ENCODE measurements at places on chromosomes 5 and 9.

- no peak for DNase-seq
Measured at GRCh38 chr9:109538346-109538745, 40.2 kb upstream of the PTPN3 start.

- no peak for DNase-seq
Measured at GRCh38 chr9:121383715-121384114, 13.7 kb upstream of the STOM start.

- no peak for DNase-seq
Measured at GRCh38 chr5:93793159-93793781, 51.9 kb upstream of the POU5F2 start.

- DNase-seq = no peak
Measured at GRCh38 chr5:122435761-122436160, 123.7 kb downstream of the SNCAIP start.

DNA sequence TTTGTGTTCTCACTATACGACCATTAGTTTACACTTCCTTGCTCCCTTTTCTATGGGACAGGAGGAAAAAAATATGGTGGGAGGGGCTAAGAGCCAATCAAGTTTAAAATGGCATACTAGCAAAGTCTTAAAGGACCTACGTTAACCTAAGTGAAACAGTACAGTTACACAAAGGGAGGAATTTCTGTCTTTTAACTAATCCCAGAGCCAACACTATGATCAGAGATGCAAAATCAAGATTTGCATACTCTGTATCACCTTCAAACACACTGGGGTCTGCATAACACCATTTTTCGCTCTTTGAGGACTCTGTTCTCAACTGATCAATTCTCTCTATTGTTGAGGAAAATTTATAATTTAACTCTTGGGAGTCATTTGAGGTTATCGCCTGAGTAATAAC, 49.8 kb downstream of the ALDH1A1 start:
- DNase-seq = no peak

DNA sequence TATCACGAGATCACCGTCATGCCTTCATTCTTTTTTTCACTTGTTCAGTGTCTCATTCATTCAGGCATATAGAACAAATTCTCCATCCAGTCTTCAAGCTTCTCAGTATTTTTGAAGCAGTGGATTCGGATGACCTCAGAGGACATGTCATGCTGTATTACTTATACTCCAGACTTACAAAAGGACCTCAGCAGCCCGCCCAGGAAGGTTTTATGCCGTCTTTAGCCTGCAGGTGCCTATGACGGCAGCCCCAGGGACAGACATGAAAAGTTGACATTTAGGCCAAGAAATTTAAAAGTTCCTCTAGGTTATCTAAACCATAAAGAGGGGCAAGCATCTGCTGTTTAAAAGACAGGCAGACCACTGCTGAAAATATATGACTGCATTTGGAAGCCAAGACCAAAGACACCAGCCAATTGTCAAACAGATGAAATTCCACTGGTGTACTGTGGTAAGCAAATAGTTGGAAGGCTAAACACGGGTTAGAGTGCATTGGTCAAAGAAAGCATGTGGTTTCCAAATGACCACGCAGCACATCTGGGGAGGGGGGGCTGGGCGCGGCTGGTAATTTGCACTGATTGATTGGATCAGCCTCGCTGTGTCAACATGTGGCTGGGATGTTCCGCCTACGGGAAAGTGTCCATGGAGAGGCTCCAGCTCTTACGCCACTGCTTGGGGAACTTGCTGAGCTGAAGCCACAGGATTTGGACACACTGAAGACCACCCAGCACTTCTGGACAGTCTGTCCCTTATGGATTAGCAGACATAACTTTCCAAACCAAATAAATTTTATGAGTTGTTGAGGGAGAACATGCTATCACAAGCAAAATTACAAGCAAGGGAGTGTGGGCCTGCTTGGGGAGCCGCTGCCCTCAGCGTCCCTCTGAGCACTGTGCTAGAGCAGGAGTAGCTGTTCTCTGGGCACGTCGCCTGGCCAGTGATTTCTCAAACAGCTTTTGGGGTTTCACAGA, 173.6 kb downstream of the FANCC start:
- DNase-seq = no peak

GRCh38 chr5:139637438-139638089, 10.6 kb upstream of the CXXC5 start:
- no peak for DNase-seq

GRCh38 chr9:13061390-13061789, 218.1 kb downstream of the MPDZ start:
- no peak for DNase-seq

DNA sequence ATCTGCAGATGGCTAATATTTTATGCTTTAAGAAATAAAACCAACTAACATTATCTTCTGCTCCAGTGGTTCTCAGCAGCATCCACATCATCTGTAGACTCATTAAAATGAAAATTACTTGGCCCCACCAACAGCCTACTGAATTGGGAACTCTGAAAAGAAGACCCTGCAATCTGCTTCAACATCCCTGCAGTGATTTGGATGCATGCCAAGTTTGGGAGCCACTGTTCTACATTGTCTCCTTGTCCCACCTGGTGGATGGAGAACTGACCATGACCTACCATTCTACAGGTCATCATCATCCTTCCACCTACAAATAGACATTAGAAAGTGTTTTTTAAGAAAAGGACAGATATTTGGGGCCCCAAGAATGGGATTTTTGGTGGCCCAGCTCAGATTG, 71.1 kb downstream of the ACER2 start:
- DNase-seq = no peak

- no peak for DNase-seq
Measured at GRCh38 chr5:93600409-93601070, 17.5 kb downstream of the NR2F1 start.

GRCh38 chr9:34437006-34437925, 21.1 kb downstream of the FAM219A start:
- DNase-seq = peak; percentile 77

DNA sequence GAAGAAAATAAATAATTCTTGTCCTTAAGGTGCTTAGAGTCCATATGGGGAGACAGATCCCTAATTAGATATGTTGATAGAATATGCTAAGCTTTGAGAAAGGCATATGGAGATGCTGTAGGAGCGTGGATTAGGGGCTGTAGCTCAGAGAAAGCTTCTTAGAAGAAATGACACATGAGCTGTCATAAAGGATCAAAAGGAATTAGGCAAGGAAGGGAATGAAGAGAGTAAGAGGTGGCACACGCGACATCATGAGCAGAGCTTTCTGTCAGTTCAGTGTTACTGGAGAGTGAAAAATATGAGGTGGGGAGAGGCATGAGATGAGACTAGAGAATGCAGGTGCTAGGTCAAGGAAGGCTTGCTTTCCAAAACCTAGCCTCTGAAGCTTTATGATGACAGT, 118.6 kb downstream of the KIAA0825 start:
- DNase-seq = no peak

GRCh38 chr9:93665128-93665636, 88.8 kb downstream of the PHF2 start:
- DNase-seq = no peak

GRCh38 chr9:69987457-69987856, 56.2 kb upstream of the MAMDC2 start:
- no peak for DNase-seq

DNA sequence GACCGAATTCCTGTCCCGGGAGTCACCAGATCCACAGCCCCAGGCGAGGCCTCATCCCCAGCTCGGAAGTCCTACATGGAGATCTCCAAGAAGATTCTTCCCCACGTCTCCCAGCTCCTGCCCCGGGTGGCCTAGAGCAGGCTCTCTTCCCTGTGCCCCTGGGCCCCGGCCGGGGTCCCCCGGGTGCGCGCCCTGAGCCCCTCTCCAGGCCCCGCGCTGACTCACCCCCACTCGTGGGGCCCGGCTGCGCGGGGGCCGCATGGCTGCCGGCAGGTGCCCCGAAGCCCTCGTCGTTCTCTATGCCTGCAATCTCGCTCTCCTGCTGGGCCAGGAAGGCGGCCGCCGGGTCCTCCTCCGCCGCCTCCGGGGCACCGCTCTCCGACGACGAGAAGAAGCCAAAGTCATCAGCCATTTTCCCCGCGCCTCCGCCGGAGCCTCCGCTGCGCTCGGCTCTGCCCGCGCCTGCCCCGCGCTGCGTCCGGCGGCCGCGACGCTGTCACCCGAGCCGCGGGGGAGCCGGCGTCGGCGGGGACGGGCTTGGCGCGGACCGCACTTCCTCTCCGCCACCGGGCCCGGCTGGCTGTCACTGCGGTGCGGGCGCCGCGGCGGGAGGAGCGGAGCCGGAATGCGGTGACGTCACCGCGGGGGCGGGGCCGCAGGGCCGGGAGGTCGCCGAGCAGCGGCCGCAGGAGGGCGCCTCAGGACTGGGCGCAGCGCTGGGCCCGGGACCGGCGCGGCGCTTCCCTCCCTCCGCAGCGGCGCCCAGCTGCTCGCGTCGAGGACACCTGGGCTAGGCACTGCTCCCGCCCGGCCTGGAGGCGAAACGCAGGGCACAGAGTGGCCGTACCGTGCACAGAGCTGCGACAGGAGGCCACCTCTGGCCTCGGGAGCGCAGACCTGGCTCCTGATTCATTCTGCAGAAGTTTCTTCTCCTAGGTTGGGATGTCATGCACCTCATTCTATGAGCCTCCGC, at the start of gene CLTB:
Gene CLTB, minus strand, starts transcription at position 588 of the 973 bp plus-strand sequence. Its CDS starts 176 bp downstream, at position 412.
- DNase-seq = peak; percentile 87

- DNase-seq = no peak
Measured at GRCh38 chr5:128522336-128522735, 15.7 kb downstream of the FBN2 start.

DNA sequence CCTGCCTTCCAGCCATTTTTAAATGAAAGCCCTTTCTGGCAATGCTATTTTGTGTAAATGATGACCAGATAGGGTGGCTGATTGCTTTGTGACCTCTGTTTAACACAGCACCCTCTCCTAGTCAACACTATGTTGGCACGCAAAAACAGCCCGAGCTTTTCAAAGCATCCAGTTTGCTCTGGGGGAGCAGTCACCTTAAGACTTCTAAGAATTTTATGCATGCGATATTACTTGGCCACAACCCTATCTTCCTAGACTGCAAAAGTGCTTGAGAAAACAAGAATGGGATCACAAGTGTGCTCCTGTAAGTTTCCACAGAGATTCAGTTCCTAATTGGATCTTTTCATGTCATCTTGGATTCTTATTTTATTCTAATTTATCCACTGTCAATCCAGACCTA, 294.1 kb downstream of the ATPSCKMT start:
- no peak for DNase-seq

DNA sequence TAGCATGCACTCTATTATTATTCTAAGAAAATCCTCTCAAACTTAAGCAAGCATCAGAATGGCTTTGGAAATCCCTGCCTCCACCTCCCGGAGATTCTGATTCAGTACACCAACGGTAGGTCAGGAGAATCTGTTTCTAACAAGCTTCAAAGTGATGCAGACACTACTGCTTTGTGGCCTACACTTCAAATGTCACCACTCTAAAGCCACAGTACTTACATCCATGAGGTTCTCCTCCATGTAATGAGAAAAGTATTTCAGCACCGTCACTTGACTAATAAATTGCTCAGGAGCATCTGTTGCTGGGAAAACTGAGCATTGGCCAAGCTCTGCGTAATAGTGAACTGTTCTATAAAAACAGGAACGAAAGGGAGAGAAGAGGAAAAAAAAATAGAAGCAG, 4.8 kb downstream of the PLK2 start:
- no peak for DNase-seq

DNA sequence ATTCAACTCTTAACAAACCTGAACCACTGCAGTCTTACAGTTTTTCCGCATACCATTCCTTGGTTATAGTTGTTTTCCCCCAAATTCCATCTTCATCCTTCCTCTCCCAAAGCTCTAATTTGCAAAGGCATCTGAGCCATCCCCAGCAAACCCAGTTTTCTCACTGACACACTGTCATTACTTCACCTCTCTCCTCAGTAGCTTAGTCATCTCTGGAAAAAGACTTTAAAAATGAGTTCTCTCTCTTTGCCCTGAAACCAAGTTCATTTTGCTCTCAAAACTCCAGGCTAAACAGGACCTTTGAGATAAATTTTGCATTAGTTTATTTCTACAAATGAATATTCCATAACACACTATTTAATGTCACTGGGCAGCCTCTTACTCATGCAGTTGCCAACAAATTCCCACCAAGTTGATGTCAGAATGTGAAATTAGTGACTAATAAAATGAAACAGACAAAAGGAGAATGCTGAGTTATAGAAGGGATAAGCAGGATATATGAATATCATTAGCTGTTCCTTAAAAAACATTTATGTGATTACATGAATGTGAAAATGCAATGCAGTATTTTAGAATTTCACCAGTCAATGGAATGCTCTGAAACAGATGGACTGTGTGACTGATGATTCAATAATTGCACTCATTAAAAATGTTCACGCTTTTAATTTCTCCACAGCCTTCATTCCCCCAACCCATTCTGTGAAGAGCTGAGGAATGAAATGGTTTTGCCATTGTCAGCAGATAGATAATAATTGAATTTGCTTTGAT, 107.4 kb upstream of the DMAC1 start:
- no peak for DNase-seq
